ENCODE measurements at places on chromosomes 2 and 18.

GRCh38 chr2:227097495-227098161, 66.4 kb downstream of the COL4A4 start:
- DNase-seq: no peak

DNA sequence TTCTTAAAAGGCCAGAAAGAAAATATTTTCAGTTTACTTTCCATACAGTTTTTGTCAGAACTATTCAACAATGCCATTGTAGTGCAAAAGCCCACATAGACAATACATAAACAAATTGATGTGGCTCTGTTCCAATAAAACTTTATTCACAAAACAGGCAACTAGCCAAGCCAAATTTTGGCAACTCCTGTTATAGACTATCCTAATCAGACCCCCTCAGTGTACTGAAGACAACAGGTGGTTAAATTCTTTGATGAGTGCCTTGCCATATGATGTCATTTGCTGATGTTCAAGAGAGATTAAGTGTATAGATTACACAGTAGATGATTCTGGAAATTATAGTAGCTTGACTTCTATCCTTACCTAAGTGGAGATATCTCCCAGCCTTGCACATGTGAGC, 83.4 kb downstream of the FANCL start:
- DNase-seq: no peak

DNA sequence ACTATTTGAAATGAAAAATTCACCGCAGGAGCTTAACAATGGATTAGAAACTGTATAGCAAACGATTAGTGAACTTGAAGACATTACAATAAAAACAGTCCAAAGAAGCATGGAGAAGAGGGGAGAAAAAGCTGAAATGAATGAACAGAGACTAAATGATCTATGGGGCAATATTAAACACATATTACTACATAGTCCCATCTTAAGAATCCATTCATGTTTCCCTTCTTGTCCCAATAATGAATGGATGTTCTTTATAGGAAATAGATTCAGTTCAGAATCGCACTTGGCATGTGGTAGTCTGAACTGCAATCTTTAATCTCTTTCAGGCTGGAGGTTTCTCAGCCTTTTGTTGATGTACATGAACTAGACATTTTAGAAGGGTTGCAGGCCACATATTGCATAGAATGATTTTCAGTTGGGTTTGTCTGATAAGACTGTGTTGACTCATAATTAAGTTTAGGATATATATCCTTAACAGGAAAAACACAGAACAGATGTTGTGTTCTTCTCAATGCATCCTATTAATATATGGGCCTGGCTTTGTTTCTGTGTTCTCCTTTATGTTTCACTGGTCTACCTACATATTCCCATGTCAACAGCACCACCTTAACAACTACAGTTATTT, 27.9 kb downstream of the CCDC88A start:
- no peak for DNase-seq

- DNase-seq: no peak
Observed at GRCh38 chr2:61249521-61250071, 87.6 kb downstream of the C2orf74 start.

DNA sequence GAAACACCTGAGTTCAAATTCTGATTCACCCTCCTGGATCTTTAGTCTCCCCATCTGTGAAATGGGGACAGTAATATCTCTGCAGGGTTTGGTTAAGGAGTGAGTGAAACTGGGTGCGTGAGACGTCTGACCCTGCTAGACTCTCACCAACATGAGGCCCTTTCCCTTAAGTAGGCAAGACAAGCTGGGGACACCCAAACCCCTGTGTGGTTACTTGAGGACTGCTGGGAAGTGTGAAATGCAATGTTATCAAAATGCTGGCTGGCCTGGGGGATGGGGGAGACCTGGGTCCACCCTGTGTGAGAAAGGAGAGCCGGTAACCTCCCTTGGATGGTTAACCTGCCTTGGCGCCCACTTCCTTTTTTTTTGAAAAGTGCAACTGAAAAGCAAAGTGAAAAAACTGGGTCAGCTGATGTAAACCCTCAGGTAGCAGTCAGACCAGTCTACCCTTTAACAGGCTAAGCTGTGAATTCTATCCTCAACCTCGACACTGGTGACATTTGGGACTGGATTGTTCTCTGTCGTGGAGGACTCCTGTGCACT, 82.3 kb downstream of the INPP5D start:
- no peak for DNase-seq

GRCh38 chr18:9380101-9380500, 45.5 kb downstream of the TWSG1 start:
- DNase-seq: no peak

DNA sequence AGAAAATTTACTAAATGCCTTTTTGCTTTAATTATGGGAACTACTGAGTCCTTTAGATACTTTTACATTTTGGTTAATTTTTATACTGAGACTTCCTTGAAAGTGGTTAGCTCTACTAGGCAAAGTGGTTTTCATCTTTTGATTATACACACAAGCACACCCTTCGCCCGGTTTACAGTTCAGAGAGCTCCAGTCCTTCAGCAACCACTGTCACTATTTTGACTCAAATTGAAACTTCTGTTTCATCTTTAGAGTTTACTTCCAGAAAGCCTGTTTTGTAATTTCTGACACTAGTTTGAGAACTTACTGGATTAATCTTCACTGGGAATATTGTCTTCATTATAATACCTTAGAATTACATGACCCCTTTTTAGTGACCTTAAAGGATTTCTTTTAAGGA, 140.3 kb upstream of the FOSL2 start:
- no peak for DNase-seq

GRCh38 chr2:36174920-36175319, 180.7 kb upstream of the CRIM1 start:
- no peak for DNase-seq

- no peak for DNase-seq
Observed at GRCh38 chr2:52079602-52080001, 1047.7 kb upstream of the NRXN1 start.

GRCh38 chr2:113720167-113720566, 36.3 kb downstream of the SLC35F5 start:
- no peak for DNase-seq

DNA sequence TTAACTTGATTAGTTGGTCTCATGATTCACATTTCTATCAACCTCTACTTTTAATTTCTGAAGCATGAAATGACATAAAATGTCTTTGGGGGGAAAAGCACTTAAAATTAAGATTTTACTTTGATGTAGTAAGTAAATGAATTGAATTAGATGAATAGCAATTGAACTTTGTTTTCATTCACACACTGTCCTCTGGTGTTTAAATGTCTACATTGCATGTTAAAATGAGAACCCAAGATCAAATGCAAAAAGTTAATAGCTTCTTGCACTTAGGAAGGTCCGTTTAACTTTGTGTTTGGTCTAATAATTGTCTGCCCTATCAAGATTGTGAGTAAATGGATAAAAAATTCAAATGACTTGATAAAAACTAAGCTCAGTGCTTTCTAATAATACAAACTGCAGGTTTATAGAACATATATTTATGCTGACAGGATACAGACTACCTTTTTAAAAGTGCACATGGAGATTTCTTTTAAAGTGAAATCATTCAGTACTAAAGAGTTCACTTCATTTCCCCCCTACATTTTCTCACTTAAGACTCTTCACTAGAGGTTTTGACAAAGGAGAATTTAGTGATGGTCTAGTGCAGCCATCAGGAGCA, 156.2 kb upstream of the NABP1 start:
- no peak for DNase-seq

GRCh38 chr2:134282629-134283400, 28.9 kb downstream of the MGAT5 start:
- DNase-seq: no peak

DNA sequence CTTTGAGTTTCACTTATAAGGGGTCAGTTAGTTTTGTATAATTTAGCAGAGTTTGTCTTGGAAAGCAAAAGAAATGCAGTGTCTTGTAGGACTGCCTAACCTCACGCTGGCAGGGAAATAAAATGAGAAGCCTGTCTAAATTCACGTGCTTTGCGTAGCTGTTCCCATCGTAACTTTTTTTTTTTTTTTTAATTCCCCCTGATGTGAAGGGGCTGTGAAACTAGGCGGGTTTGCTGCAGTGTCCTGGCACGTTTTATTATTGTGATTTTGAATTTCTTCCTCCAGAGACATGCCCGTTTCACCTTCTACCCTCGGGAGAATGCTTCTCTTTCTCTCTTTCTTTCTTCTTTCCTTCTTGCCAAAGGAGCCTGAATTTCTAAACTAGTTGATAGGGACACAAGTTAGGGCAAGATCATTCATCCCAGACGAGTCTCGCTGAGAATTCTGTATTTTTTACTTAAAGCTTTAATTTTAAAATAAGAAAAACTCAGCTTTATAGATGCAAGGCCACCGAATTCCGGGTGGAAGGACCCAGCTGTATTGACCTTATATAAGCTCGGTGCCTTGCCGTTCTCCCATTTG, 2.3 kb downstream of the MEIS1 start:
- no peak for DNase-seq

- no peak for DNase-seq
Observed at GRCh38 chr2:12536976-12537375, 179.8 kb upstream of the TRIB2 start.

DNA sequence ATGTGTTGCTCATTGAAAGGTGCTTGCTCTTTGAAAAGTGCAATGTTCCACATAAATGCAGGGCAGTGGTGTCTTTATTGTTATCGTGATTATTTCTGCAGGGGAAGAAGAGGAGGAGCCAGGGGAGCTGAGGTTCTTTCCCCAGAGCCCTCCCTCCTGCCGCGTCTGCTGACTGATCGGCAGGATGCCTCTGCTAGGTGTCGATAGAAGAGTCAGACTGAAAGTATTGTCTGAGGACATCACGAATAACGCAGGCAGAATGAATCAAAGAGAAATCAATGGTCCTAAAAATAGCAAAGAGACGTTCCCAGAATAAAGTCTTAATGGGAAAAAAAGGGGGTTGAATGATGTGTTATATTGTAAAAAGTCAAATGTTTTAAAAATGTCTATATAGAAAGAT, 47.4 kb upstream of the SIX3 start:
- DNase-seq: no peak

GRCh38 chr2:231317579-231317978, 77.9 kb upstream of the B3GNT7 start:
- DNase-seq: no peak

GRCh38 chr2:26557244-26557925, 79.5 kb upstream of the OTOF start:
- no peak for DNase-seq

DNA sequence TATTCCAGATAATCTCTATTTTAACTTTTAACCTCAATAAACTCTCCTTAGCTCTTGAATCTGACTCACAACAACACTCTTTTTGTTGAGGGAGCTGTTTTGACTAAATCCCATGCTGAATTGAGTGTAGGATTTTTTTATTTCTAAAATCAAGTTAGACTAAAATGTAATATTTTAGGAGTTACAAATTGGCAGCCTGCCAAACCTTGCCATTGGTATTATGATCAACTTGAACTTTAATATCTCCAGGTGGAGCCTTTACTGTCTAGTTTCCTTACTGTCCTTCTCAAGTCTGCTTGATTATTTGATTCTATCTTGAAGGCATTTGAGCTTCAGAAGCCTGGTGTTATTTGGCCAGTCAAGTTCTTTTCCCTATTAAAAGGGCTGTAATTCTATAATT, 8.7 kb downstream of the PIKFYVE start:
- no peak for DNase-seq

- no peak for DNase-seq
Observed at GRCh38 chr2:116467243-116467642, 1347.2 kb upstream of the DDX18 start.

DNA sequence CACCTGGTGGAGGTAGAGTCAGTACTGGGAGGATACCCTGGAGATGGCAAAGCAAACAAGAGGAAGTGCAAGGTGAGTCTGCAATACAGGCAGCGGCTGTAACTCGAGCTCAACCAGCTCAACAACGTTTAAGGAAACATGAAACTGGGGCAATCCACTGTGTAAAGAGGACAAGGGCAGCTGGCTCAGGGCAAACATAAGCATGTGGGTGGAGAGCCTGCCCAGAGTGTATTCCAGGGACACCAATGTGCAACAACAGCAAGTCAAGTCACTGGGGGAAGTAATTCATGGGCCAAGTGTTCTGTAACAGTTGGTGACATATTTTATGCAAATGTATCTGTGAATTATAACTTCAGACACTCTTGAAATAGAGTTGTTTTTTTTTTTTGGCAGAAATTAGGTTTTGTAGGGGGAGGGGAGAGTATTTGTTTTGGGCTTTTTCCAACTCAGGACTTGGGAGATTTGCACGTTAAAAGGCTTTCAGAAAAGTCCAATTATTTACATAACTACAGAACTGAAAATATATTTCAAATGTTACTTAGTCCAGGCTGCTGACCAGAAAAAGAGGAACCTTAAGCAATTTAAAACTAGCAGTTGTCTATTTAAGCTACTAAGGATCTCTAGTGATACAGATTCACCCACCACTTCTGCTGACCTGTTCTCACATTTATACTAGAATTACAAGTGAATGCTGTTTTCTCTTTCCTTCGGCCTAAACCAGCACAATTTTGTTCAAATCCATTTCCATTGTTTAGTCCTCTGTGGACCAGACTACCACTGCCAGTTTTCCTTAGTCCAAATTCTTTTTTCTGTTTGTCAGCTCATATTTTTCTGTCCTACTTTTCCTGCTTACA, 18.6 kb downstream of the NRXN1 start:
- DNase-seq: no peak

- DNase-seq: peak; percentile 62
Observed at GRCh38 chr18:48230467-48231113, 178.6 kb downstream of the ZBTB7C start.

DNA sequence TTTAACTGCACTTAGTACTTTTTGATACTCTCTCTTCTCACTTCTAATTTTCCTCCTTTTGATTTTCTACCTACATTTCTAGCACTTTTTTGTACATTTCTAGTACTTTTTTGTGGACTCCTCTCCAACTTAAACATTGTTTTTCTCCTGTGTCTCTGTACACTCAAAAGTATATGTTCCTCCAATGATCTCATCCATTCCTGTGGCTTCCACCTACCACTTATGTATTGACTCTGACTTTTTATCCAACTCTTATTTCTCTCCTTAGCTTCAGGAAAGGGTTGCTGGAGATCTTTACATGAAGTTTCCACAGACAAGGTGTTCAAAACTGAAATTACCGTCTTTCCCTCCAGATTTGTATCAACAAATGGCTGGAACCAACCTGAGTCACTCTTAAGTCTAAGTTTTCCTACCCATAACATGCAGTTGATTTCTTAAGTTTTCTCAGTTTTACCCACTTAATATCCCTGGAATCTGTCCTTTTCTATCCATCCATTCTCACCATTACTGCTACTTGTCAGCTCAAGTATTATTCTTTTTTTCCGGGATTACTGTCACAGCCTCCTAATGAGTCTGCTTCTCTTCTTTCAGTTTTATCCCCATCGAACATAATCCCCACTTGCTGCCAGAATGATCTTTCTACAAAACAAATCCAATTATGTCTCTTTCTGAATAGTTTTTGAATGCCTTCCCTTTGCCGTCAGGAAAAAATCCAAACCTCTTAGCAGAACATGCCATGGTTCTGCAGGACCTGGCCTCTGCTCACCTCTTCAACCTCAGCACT, 22.6 kb upstream of the PELI1 start:
- no peak for DNase-seq

DNA sequence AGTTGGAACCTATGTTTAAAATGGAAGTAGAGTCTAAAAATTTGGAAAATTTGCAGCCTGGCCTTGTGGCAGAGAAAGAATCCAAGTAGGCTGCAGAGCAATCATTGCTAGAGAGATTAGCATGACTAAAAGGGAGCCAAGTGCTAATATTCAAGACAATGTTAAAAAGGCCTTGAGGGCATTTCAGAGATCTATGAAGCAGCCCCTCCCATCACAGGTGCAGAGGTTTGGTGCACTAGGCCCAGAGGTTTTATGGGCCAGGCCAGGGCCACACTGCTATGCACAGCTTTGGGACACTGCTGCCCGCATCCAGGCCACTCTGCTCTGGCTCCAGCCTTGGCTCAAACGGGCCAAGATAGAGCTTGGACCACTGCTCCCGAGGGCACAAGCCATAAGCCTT, 6.7 kb upstream of the IL1A start:
- no peak for DNase-seq
